ENCODE measurements at places on chromosomes 5 and 9. TPM values are rescaled to one million over a fixed set of nuclear protein-coding genes. Genes with fewer than 3 reads are reported as not detected.

DNA sequence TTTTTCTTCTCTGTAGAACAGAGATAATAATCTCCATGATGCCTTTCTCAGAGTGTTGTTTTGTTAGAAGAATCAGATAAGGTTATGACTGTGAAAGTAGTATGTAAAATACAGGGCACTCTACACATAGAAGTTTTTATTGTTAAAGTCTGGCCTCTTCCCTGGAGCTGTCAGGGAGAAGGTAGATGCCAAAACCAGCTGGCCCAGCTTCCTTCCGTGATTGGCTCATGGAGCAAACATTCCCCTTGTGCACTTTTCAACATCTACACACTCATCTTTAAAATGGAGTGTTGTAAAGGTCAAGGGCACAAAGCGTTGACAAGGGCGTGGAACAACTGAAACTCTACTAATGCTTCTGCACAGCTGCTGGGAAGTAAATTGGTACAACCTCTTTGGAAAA is 7.4 kb upstream of the RNF183 start:
- DNase-seq, result no peak
- no peak overlapping the region for H3K27ac ChIP-seq
- no peak overlapping the region for H3K4me3 ChIP-seq
- H3K4me1 ChIP-seq, result no peaks in the 10 kb centered on the region

- no peak overlapping the region for H3K27ac ChIP-seq
- peaks cover 52% of the 10 kb centered on the region for H3K27me3 ChIP-seq
- H3K4me3 ChIP-seq, result peak overlapping the region; percentile 53
- DNase-seq, result no peak
- peaks cover 38% of the 10 kb centered on the region for H3K4me1 ChIP-seq
Observed at GRCh38 chr9:33750839-33751339, 44.5 kb upstream of the PRSS3 start.

DNA sequence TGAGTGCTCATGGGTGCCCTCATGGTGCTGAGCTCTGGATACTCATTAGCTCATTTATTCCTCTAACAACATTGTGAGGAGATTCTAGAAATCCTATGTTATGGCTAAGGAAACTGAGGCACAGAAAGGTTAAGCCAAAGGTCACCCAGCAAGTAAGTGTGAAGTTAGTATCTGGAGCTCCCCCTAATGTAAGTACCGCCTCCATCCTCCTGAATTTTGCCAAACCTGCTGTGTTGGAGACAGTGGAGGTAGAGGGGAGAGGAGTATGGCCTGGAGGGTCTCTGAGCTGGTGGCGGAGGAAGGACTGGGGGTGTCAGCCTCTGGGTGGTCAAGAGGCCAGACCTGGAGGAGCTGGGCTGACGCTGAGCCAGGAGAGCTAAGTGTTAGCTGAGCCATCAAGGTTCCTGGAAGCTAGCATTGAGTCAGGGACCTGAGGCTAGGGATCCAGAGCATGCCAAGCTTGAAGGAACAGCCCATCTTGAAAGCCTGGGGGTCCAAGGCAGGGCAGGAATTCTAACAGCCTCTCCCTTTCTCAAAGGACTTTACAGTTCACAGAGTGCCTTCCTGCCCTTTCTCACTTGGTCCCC is 114.8 kb downstream of the RGS3 start:
- H3K27me3 ChIP-seq, result no peaks in the 10 kb centered on the region
- no peak for DNase-seq

NOP16 gene
- 21.0 TPM for total RNA-seq

DNA sequence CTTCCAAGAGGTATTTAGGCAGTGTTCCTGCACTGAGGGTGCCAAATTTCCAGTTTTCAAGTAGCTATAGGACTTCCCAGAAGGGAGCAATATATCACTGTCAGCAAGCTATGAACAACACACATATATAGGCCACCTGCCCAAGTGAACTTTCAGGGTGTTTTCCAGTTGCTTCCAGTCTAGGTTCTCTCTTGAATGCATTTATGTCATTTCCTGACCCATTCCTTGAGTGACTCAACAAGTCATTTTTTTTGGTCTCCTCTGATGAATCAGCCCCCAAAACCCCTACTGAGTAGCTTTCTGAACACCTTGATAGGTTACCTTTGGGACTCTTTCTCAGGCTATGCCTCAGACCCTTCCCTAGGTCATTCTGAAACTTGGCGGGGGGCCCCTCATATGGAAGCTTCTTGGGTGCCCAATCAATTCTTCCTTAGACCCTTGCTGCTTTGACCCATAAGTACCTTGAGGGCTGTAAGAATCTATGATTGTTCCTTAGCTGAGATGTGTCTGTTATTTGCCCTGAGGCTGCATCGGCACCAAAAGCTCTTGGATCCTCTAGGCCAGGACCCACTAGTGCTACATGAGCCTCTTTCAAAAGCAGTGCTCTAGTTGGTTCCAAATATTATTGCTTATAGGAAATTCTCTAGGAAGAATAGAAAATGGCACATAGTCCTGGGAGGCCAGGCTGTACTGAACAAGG is 12.4 kb downstream of the DNAJB5 start:
- peaks cover 4% of the 10 kb centered on the region for H3K4me1 ChIP-seq
- H3K27me3 ChIP-seq, result no peaks in the 10 kb centered on the region
- no peak for DNase-seq
- H3K4me3 ChIP-seq, result no peak overlapping the region
- peaks cover under 1% of the 10 kb centered on the region for H3K36me3 ChIP-seq

DNA sequence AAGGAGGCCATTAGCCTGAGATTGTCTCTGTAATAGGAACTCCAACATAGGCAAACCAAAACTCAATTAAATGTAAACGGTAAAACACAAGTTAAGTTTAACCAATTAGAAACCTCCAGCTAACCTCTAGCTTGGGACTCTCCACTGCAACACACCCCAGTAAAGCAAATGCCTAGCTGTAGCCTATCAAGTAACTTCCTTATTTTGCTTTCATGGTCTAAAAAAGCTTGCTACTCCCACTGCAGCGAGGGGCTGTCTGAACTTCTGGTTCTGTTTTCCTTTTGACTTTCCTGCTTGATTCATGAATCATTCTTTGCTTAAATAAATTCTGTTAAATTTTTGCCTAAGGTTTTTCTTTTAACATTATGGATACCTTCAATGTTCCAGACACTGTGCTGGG is 24.4 kb upstream of the C5orf46 start:
- no peak overlapping the region for H3K27ac ChIP-seq
- H3K4me1 ChIP-seq, result no peaks in the 10 kb centered on the region
- H3K27me3 ChIP-seq, result no peaks in the 10 kb centered on the region

ANKRD18B gene
- 0.88 TPM for total RNA-seq

DNA sequence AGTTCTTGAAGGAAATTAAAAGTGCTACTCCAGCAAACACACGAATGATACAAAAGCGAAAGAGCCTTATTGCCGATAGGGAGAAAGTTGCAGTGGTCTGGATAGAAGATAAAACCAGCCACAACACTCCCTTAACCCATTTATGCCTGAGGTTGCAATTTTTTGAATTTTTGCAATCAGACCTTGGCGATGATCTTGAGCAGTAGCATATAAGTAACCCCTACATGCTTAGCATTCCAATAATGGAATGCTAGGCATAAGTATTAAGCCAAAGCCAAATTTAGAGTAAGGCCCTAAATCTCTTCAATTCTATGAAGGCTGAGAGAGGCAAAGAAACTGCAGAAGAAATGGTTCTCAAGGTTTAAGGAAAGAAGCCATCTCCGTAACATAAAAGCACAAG is 153.5 kb downstream of the SLC28A3 start:
- no peak overlapping the region for H3K4me3 ChIP-seq
- no peaks in the 10 kb centered on the region for H3K4me1 ChIP-seq
- DNase-seq, result no peak
- H3K36me3 ChIP-seq, result no peaks in the 10 kb centered on the region

CDH10 gene
- total RNA-seq, result not detected

PCDHGA12 gene
- total RNA-seq, result not detected

- H3K27ac ChIP-seq, result no peak overlapping the region
- H3K36me3 ChIP-seq, result no peaks in the 10 kb centered on the region
- DNase-seq, result no peak
- no peaks in the 10 kb centered on the region for H3K27me3 ChIP-seq
- no peaks in the 10 kb centered on the region for H3K4me1 ChIP-seq
Observed at GRCh38 chr9:111810908-111811307, 16.2 kb upstream of the SHOC1 start.

PCDHGB7 gene
- 0.16 TPM for total RNA-seq

- H3K36me3 ChIP-seq, result no peaks in the 10 kb centered on the region
- no peaks in the 10 kb centered on the region for H3K27me3 ChIP-seq
- no peak overlapping the region for H3K4me3 ChIP-seq
- DNase-seq, result no peak
- H3K27ac ChIP-seq, result no peak overlapping the region
- peaks cover 17% of the 10 kb centered on the region for H3K4me1 ChIP-seq
Observed at GRCh38 chr9:129318121-129319075, 140.3 kb upstream of the IER5L start.

CSNK1G3 gene
- 90.6 TPM for total RNA-seq

RANBP3L gene
- not detected for total RNA-seq

DNA sequence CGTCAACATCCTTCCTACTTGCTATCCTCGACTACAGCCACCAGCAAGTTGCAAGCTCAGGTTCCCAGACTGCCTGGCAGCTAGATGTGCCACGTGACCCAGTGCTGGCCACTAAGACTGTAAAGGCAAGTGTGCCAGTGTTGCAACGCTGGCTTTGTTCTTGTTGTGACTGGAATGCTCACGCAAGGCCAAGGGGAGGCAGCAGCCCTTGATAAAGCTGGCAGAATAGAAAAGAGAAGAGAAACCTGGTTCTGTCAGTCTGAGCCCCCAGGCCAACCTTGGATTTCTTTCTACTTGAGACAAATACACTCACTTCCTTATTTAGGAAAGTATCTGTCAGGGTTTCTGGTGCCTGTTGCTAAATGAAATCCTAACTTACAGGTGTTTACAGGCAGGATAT is 113.0 kb downstream of the KLHL3 start:
- peaks cover 88% of the 10 kb centered on the region for H3K36me3 ChIP-seq
- H3K27ac ChIP-seq, result no peak overlapping the region
- H3K4me3 ChIP-seq, result no peak overlapping the region
- no peaks in the 10 kb centered on the region for H3K27me3 ChIP-seq
- no peaks in the 10 kb centered on the region for H3K4me1 ChIP-seq

NAIP gene
- 23.5 TPM for total RNA-seq

DNA sequence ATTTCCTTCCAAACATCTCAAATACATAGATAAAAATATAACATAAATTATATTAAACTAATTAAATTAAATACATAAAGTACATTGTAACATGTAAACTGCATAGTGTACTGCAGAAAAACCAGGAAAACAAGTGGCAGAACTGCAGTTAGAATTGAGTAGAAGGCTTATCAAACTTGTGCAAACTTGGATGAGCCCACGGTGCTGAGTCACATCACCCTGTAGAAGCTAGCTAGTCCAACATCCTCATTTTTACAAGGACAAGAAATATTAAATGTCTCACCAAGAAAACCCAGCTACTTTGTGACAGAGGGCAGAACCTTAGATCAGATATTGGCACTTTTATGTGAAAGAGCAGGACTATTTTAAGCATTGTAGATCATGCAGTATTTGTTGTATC is 807.9 kb upstream of the NUDT12 start:
- no peak overlapping the region for H3K4me3 ChIP-seq
- H3K27ac ChIP-seq, result no peak overlapping the region
- no peak for DNase-seq
- no peaks in the 10 kb centered on the region for H3K36me3 ChIP-seq
- no peaks in the 10 kb centered on the region for H3K4me1 ChIP-seq
- no peaks in the 10 kb centered on the region for H3K27me3 ChIP-seq

PHYHD1 gene
- 8.2 TPM for total RNA-seq

IL5 gene
- total RNA-seq, result not detected

- peaks cover 18% of the 10 kb centered on the region for H3K27me3 ChIP-seq
- no peak for DNase-seq
Observed at GRCh38 chr9:135577256-135577655, 15.7 kb downstream of the PAEP start.

PALM2AKAP2 gene
- total RNA-seq, result not detected

C5orf34 gene
- total RNA-seq, result 7.4 TPM

GRCh38 chr5:180792287-180792964 is 10.2 kb downstream of the MGAT1 start:
- no peak for DNase-seq
- no peak overlapping the region for H3K4me3 ChIP-seq
- H3K4me1 ChIP-seq, result peaks cover 49% of the 10 kb centered on the region
- H3K27me3 ChIP-seq, result no peaks in the 10 kb centered on the region
- H3K36me3 ChIP-seq, result no peaks in the 10 kb centered on the region

TNFSF8 gene
- 21.3 TPM for total RNA-seq

SPATA31C1 gene
- not detected for total RNA-seq

NPR3 gene
- total RNA-seq, result not detected

DEPDC1B gene
- total RNA-seq, result not detected

GRCh38 chr9:68719847-68720246 is 14.8 kb downstream of the PIP5K1B start:
- peaks cover 6% of the 10 kb centered on the region for H3K4me1 ChIP-seq
- H3K27me3 ChIP-seq, result peaks cover 14% of the 10 kb centered on the region
- H3K4me3 ChIP-seq, result no peak overlapping the region

GFI1B gene
- total RNA-seq, result 0.39 TPM

- DNase-seq, result no peak
- H3K27me3 ChIP-seq, result no peaks in the 10 kb centered on the region
- no peak overlapping the region for H3K4me3 ChIP-seq
Observed at GRCh38 chr5:107251151-107251550, 419.6 kb downstream of the EFNA5 start.

DNA sequence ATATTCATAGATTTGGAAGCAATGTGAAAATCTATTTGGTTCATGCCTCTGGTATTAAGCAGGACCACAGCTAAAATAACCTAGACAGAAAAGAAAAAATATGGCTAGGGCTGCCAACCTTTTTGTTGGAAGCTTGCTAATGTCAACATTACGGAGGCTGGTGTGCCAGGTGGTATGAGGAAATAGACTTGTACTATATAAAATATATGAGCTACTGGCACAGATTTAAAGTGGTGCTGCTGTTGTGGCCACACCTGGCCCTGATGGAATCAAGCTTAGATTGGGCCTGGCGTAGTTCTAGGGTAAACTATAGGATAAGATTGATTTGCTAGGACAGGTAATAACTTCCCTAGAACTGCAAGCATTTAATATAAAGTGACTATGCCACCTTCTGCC is 10.6 kb upstream of the PARP8 start:
- no peaks in the 10 kb centered on the region for H3K36me3 ChIP-seq
- H3K4me1 ChIP-seq, result peaks cover 31% of the 10 kb centered on the region
- H3K4me3 ChIP-seq, result no peak overlapping the region
- no peak overlapping the region for H3K27ac ChIP-seq

GRCh38 chr5:111394586-111394985 is 117.7 kb downstream of the STARD4 start:
- no peak overlapping the region for H3K4me3 ChIP-seq
- H3K36me3 ChIP-seq, result peaks cover 87% of the 10 kb centered on the region
- H3K27ac ChIP-seq, result no peak overlapping the region
- DNase-seq, result no peak

DNA sequence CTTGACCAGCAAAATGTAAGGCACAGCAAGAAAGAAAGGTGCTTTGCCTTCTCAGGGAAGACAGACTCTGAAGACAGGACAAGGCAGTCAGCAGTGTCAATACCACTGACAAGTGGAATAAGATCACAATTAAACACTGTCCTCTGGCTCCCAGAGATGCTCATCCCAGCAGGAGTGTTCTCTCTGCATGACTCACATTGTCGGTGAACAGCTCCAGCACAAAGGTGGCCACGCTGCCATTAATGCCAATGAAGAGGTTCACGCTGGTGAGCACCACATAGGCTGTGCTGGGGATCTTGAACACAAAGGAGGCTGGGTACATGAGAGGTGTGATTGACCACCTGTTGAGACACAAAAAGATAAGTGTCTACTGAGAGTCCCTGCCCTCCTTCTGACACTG is 31.9 kb downstream of the NIPSNAP3B start:
- H3K4me1 ChIP-seq, result no peaks in the 10 kb centered on the region
- no peak overlapping the region for H3K4me3 ChIP-seq
- no peak overlapping the region for H3K27ac ChIP-seq
